CD8-positive, alpha-beta memory T cell (primary cell): ENCODE measurements at places on chromosomes 4 and X. TPM values are rescaled to one million over a fixed set of nuclear protein-coding genes. Genes with fewer than 3 reads are reported as not detected.

MCF2 gene
- polyA plus RNA-seq = not detected

CPLX1 gene
- not detected for polyA plus RNA-seq

SYTL4 gene
- not detected for polyA plus RNA-seq

ESX1 gene
- polyA plus RNA-seq = not detected

KIT gene
- 0.98 TPM for polyA plus RNA-seq

CRMP1 gene
- 0.10 TPM for polyA plus RNA-seq

BCOR gene
- polyA plus RNA-seq = 7.2 TPM
